ENCODE measurements at places on chromosomes 6 and 20.
A peak's percentile ranks its signal among the peaks of the same experiment; 100 is the strongest.

- no peak for DNase-seq
Measured at GRCh38 chr6:169019111-169019510, 234.5 kb downstream of the THBS2 start.

GRCh38 chr20:59429396-59429795 lies 129.0 kb downstream of the EDN3 start:
- no peak for DNase-seq

DNA sequence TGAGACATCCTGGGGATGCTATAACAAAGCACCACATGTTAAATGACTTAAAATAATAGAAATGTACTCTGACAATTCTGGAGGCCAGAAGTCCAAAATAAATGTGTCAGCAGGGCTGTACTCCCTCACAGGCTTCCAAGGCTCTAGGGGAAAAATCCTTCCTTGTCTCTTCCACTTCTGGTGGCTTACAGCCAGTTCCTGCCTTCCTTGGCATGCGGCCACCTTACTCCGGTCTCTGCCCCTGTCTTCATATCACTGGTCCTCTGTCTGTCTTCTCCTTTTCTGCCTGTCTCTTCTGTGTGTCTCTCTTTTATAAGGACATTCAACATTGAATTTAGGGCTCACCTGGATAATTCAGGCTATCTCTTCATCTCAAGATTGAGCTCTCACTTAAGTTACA lies 155.3 kb upstream of the SYNCRIP start:
- DNase-seq, result no peak

DNA sequence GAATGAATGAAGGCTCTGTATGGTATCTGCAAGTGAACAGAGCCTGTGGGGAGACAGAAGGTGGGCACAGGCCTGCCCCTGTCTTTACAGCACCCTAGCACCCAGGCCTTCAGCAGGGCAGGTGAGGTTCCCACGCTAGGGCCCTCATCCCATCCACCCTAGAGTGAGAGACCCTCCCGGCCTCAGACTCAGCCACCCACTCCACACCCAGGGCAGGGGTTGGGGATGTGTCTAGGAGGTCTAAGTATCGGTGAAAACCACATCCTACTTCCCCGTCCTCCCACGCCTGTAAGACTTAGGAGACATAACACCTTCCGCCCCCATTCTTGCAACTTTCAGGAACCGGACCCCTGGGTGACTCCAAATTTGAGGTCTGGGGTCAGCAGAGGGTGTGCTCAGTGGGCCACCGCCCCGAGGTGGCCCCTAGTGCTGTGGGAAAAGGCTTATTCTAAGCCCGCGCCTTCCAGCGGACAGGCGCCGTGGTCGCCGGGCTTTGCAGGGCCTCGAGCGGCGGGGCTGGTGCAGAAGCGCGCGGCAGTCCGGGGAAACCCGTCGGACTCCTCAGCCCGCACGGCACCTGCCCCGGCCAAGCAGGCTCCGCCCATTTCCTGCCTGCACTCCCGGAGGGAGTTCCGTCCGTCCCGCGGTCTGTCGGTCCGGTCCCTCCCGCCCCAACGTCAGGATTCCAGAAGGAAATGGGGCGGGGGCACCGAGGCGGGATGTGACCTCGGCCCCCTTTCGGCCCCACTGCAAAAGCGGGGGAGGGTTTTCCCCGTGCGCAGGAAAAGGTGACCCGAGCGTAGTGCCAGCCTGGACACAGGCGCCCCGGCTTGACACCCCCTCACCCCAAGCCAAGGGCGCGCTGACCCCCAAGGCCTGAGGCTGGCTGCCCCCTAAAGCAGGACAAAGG lies 868 bp downstream of the SAMD10 start:
- DNase-seq, result peak; percentile 40

DNA sequence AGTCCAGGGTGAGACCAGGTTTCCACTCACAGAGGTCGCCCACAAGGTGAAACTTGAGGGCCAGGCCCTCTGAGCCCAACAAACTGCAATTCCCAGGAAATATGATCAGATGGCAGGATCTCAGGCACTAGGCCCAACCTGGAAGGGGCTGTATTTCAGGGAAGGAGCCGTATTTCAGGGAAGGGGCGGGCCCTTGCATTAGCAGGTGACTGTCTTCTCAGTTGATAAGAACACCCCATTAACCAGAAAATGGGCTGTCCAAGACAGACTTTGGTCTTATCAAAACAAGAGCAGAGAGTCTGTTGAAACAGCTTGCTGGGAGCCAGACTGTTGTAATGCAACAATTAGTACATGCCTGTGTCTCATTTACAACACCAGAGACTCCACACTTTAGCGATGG lies 10.9 kb upstream of the BNIP5 start:
- DNase-seq, result no peak

DNA sequence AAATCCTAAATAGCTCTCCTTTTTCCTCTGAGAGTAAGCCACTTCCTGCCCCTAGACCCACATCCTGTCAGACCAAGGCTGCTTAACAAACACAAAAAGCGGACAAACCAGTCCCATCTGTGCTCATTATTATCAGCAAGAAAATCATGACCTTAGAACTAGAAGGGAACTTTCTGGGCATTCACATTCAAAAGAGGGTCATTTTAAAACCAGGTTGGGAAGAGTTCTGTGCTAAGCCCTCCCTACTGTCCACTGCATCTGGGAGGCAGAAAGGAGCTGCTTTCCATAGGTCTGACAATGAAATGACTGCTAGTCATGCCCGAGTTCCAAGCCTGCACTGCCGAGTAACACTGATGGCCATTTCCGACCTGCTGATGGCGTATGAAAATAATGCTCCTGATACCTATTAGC lies 15.4 kb downstream of the EZR start:
- DNase-seq, result no peak

GRCh38 chr6:101937108-101937507 lies 543.6 kb downstream of the GRIK2 start:
- no peak for DNase-seq

- no peak for DNase-seq
Measured at GRCh38 chr6:163834226-163834970, 419.9 kb downstream of the QKI start.
